GM12892 (cell line): ENCODE measurements at places on chromosomes 11 and 22.

DNA sequence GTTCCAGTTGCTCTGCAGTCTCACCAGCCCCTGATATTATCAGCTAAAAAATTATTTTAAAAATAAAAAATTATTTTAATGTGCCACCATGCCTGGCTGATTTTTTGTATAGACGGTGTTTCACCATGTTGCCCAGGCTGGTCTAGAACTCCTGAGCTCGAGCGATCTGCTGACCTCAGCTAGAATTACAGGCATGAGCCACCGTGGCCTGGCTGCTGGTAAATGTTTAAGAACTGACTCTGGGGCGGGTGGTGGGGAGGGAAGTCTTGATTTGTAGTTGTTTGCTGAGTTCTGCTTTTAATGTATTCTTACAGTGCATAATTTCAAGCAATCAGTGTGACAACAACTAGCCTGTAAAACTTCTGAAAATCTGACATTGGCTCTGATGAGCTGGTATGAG lies 120.9 kb upstream of the PLET1 start:
- no peak for DNase-seq

- DNase-seq, result no peak
Observed at GRCh38 chr11:86577644-86578636, 94.5 kb downstream of the ME3 start.

GRCh38 chr11:58318532-58318931 lies 40.3 kb downstream of the OR5B17 start:
- no peak for DNase-seq

GRCh38 chr22:35914665-35915476 lies 113.8 kb downstream of the RBFOX2 start:
- no peak for DNase-seq

DNA sequence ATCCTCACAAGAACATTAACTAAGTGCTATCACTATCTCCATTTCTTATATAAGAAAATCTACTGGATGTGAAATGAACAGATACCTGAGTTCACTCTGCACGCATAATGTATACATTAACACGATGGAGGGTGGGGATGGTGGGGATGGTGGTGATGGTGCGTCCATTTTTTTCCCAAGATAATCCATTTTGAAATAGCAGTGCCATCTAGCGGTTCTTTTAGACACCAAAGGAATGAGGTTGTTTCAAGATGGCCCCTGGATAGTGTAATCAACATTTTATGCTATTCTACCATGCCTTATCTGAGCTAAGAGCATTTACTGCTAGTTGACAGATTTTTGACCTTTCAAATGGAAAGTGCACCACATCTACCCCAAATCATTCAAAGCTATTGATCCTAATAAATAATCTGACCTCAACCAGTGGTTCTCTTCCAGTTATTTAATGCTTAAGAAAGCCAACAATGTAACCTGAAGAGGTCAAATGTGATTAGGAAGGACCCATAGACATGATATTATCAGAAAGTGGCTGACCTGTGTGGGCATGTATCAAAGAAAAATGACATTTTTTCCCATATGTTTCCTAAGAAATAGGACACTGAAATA lies 714.7 kb upstream of the TENM4 start:
- no peak for DNase-seq

- no peak for DNase-seq
Observed at GRCh38 chr11:114153224-114153623, 93.7 kb downstream of the ZBTB16 start.

- no peak for DNase-seq
Observed at GRCh38 chr22:47674600-47674999, 912.1 kb downstream of the TBC1D22A start.

DNA sequence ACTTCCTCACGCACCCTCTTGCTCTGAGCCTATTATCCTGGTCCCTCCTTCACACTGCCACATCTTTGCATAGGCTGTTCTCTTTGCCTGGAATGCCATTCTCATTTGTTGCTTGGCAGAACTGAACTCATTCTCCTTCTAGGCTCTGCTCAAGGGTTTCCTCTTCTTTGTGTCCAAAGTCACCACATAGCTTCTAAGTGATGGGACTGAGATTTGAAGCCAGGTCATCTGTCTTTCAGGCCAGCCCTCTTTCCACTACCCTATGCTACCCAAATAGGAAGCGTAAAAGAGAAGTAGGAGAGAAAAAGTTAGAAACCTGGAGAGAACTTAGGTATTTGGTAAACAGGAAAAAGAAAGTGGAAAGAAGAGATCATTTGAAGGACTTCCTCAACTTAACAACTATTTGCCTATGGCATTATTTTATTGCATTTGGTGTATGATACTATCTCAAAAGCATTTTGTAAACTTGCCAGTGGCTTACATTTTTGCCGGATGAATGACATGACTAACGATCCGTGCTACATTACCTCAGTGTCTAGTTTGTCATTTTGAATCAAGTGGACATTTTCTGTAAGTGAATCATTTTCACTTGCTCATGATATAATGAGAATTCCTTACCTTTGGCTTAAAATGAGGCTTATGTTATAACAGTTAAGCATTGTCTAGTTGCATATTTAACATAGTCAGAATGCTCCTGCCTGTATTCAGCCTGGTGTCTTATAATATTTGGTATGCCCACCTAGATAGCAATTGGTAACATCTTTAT lies 18.5 kb downstream of the NF2 start:
- DNase-seq, result no peak

DNA sequence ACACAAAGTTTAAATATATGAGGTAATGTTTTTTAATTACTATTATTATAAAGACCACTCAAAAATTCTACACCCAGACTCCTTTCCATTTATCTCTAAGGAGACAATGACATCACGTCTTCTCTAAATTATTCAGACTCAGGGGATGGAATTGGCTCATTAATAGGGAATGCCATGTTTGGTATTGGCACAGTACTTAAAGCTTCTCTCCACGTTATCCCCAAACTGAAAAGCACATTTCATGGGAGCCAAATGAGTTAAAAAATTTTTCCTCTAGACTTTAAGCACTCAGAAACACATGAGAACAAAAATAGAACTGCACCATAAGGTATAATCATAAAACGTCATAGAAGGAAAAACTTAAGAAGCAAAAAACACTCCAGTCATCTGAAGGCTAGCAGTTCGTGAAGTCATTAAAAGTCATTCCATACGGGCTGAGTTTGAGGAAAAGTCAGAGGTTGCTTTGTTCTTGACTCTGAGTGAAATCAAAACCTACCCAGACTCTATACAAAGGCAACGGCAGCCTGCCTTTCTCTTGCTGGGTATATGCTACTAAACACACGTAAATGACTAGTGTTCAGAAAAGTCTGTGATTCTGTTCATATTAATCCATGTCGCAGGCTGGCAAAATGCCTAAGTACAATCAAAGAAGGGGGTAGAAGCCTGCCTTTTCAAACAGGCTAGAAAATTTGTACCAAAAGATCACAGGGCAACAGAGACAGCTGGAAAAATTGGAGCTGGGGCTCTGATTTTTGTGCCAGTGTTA lies 8.7 kb upstream of the MPPED2 start:
- no peak for DNase-seq

DNA sequence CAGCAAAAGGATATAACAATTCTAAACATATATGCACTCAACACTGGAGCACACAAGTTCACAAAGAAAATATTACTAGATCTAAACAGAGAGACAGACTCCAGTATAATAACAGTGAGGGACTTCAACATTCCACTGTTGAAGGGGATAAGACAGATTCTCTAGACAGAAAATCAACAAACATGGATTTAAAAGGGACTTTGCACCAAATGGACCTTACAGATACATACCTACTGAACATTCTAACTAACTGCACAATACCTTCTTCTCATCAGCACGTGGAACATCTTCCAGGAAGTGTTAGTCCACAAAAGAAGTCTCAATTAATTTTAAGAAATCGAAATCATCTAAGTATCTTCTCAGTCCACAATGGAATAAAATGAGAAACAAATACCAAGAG lies 26.6 kb downstream of the RSF1 start:
- DNase-seq, result no peak

GRCh38 chr11:79438631-79439409 lies 2.0 kb downstream of the TENM4 start:
- DNase-seq, result peak; percentile 23

- no peak for DNase-seq
Observed at GRCh38 chr11:11373934-11374333, 20.9 kb upstream of the CSNK2A3 start.

DNA sequence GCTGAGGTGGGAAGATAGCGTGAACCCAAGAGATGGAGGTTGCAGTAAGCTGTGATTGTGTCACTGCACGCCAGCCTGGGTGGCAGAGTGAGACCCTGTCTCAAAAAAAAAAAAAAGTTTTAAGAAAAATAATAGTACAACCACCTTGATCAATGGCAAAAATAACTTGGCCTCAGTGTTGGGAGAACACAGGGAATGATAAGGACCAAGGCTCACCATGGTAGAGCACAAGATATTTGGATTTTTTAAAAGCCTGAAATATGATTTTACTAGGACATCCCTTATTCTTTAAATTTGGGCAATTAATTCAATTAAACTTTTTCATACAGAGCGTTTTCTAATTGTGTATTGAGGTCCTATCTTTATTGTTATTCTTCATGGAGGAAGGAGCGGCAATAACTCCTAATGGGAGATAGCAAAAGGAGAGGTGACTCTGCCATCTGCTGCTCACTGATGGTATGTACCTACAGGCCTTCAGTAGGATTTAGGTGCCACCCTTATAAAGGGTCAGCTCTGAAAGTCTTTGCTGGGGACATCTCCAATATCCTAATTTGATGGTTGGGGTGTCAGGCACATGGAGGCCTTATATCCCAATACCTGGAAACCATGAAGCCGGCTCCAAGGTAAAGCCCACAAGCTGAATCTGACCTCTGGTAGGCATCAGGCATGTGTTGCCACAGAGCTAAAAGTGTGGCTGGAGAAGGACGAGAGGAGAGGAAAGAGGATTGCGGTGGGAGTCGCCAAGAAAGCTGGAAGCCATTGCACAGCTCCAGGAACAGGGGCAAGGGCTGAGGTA lies 21.9 kb upstream of the POLD3 start:
- DNase-seq, result peak; percentile 21

- DNase-seq, result no peak
Observed at GRCh38 chr22:32818446-32819115, 17.1 kb downstream of the TIMP3 start.

- no peak for DNase-seq
Observed at GRCh38 chr11:78689585-78690153, 115.0 kb upstream of the NARS2 start.

GRCh38 chr11:35820614-35821013 lies 123.2 kb upstream of the LDLRAD3 start:
- DNase-seq, result no peak

DNA sequence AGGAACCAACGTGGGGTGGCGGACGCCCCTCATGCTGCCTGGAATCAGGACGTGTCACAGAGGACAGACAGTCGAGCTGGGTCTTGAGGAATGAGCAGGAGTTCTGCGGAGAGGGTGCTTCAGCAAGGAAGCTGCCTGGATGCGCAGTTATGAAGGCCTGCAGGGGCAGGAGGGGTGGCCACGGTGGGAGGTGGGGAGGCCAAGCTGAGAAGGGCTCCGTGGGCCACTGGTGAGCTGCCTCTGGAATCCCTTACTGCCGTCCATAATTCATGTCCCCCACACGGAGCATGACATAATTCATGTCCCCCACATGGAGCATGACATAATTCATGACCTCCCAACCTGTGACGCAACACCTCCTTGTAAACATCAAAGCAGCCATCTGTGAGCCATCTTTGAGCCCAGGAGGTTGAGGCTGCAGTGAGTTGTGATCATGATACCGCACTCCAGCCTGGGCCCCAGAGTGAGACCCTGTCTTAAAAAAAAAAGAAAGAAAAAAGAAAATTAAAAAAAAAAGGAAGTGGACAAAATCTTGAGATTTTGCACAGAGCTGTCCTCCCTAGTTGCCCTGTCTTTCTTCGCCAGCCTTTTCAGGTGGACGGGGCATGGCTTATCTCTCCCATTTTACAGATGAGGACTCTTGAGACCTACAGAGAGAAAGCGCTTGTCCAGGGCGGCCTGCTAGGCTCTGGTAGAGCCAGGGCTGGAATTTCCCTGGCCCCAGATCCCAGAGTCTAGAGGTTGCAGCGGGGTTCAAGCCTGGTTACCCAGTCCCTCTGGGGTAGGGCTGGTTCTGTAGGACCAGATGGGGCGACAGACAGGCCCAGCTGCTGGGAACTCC lies 24.3 kb upstream of the PICK1 start:
- no peak for DNase-seq

GRCh38 chr11:117356126-117356890 lies 28.7 kb downstream of the CEP164 start:
- DNase-seq, result no peak

DNA sequence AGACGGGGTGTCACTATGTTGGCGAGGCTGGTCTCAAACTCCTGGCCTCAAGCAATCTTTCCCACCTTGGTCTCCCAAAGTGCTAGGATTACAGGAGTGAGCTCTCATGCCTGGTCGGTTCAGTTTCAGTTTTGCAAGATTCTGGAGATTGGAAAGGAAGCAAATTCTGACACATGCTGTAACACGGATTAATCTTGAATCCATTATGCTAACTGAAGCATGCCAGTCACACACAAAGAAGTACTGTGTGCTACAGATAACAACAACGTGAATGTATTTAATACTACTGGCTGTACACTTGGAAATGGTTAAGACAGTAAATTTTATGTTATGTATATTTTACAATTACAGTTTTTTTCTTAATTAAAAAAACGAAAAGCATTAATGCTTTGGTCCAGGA lies 107.6 kb downstream of the MED15 start:
- no peak for DNase-seq

DNA sequence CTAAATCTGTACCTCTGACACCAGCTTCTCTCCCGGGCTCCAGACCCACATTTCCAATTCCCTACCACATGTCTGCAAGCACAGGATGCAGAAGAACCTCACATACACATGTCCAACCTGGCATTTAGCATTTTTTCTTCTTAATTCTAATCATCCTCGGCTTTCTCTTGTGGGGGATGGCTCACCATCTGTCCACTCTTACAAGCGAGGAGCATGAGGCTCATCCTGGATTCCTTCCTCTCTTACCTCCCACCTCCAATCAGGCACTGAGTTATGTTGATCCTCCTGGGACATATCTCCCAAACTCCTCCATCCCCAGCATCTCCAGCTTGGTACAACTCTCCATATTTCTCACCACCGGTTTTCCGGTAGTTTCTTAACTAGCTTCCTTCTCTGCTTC lies 149.8 kb upstream of the LARGE1 start:
- DNase-seq, result no peak

DNA sequence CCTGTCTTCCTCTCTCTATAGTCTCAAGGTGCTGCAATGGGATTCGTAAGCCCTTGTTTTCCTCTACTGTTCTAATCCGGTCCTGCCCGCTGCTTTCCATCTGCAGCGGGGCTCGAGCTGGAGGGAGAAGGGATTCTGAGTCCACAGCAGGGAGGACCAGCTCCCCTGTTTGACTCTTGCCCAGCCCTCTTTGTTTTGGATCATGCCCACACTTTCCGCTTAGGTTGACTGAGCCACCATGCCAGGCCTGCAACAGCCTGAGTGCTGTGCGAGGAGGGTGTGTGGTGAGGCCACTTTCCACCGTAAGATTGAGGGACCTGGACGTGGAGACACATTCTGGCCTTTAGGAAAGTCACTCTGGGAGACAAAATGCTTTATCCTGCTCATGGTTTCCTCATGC lies 58.3 kb downstream of the CEP164 start:
- DNase-seq, result no peak

- no peak for DNase-seq
Observed at GRCh38 chr22:36367479-36367878, 20.3 kb downstream of the MYH9 start.

GRCh38 chr11:61266602-61267001 lies 25.6 kb downstream of the PGA5 start:
- no peak for DNase-seq

- DNase-seq, result no peak
Observed at GRCh38 chr11:23353611-23354010, 493.3 kb upstream of the CCDC179 start.
